ENCODE measurements at places on chromosomes 3 and 15. TPM values are rescaled to one million over a fixed set of nuclear protein-coding genes. Genes with fewer than 3 reads are reported as not detected.

GRCh38 chr3:109900783-109901182 is 563.4 kb upstream of the DPPA4 start:
- H3K36me3 ChIP-seq: no peaks in the 10 kb centered on the region
- H3K27ac ChIP-seq: no peak overlapping the region
- H3K4me3 ChIP-seq: no peak overlapping the region
- no peaks in the 10 kb centered on the region for H3K4me1 ChIP-seq

- H3K4me3 ChIP-seq: no peak overlapping the region
- H3K27me3 ChIP-seq: no peaks in the 10 kb centered on the region
- no peak overlapping the region for H3K27ac ChIP-seq
- no peaks in the 10 kb centered on the region for H3K4me1 ChIP-seq
- H3K36me3 ChIP-seq: no peaks in the 10 kb centered on the region
Observed at GRCh38 chr3:77271306-77271705, 231.4 kb downstream of the ROBO2 start.

- H3K36me3 ChIP-seq: no peaks in the 10 kb centered on the region
- H3K27me3 ChIP-seq: no peaks in the 10 kb centered on the region
- no peaks in the 10 kb centered on the region for H3K4me1 ChIP-seq
- H3K4me3 ChIP-seq: no peak overlapping the region
- no peak overlapping the region for H3K27ac ChIP-seq
Observed at GRCh38 chr3:168213920-168214319, 118.2 kb upstream of the GOLIM4 start.

- no peaks in the 10 kb centered on the region for H3K36me3 ChIP-seq
- no peak overlapping the region for H3K27ac ChIP-seq
- no peak for DNase-seq
- no peaks in the 10 kb centered on the region for H3K27me3 ChIP-seq
Observed at GRCh38 chr3:160486459-160486869, 36.9 kb upstream of the TRIM59 start.

GRCh38 chr15:60912984-60913697 is 316.0 kb downstream of the RORA start:
- no peak overlapping the region for H3K4me3 ChIP-seq
- no peaks in the 10 kb centered on the region for H3K4me1 ChIP-seq
- no peak overlapping the region for H3K27ac ChIP-seq
- H3K36me3 ChIP-seq: no peaks in the 10 kb centered on the region

GRCh38 chr3:174186377-174186989 is 672.7 kb upstream of the NAALADL2 start:
- DNase-seq: no peak
- H3K27me3 ChIP-seq: no peaks in the 10 kb centered on the region
- no peaks in the 10 kb centered on the region for H3K4me1 ChIP-seq
- H3K27ac ChIP-seq: no peak overlapping the region
- no peak overlapping the region for H3K4me3 ChIP-seq
- H3K36me3 ChIP-seq: no peaks in the 10 kb centered on the region

- H3K27ac ChIP-seq: no peak overlapping the region
- no peaks in the 10 kb centered on the region for H3K27me3 ChIP-seq
- H3K36me3 ChIP-seq: no peaks in the 10 kb centered on the region
- no peak overlapping the region for H3K4me3 ChIP-seq
- no peak for DNase-seq
- H3K4me1 ChIP-seq: no peaks in the 10 kb centered on the region
Observed at GRCh38 chr15:38049891-38050290, 115.5 kb downstream of the TMCO5A start.

GRCh38 chr15:60381148-60381788 is 16.5 kb downstream of the ANXA2 start:
- no peaks in the 10 kb centered on the region for H3K36me3 ChIP-seq
- H3K27ac ChIP-seq: no peak overlapping the region
- peaks cover 8% of the 10 kb centered on the region for H3K4me1 ChIP-seq
- H3K27me3 ChIP-seq: no peaks in the 10 kb centered on the region
- no peak overlapping the region for H3K4me3 ChIP-seq

DNA sequence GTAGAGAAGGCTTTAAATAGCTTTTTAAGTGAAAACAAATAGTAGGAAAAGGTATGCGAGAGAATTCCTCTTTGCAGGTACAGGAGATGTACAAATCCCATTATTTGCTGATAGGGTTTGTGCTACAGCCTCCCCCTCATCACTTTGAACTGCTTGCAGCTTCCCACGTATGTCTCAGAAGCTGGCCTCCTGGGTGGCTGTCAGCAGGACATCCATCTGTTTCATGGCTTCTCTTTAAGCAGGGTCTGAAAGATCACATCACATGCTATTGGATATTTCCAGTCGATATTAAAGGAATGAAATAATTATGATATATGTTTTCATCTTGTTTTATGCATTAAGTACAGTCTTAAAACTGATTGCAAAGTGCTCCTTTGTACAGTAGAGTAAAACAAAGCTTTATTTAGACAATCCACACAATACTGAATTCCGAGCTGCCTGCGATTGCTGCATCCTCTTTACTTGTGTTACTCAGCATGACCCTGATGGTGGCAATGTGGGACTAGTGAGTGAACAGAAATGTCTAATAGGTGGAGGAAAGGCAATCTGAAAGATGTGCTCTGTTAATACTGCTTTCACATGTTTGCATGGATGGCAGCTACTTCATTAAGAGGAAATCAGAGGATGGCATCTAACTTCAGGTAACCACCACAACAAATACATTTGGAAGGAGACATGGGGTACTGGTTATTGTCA is 930.6 kb upstream of the SEMA6D start:
- no peak for DNase-seq
- H3K36me3 ChIP-seq: no peaks in the 10 kb centered on the region
- no peaks in the 10 kb centered on the region for H3K4me1 ChIP-seq
- no peak overlapping the region for H3K4me3 ChIP-seq
- H3K27me3 ChIP-seq: no peaks in the 10 kb centered on the region
- H3K27ac ChIP-seq: no peak overlapping the region

DNA sequence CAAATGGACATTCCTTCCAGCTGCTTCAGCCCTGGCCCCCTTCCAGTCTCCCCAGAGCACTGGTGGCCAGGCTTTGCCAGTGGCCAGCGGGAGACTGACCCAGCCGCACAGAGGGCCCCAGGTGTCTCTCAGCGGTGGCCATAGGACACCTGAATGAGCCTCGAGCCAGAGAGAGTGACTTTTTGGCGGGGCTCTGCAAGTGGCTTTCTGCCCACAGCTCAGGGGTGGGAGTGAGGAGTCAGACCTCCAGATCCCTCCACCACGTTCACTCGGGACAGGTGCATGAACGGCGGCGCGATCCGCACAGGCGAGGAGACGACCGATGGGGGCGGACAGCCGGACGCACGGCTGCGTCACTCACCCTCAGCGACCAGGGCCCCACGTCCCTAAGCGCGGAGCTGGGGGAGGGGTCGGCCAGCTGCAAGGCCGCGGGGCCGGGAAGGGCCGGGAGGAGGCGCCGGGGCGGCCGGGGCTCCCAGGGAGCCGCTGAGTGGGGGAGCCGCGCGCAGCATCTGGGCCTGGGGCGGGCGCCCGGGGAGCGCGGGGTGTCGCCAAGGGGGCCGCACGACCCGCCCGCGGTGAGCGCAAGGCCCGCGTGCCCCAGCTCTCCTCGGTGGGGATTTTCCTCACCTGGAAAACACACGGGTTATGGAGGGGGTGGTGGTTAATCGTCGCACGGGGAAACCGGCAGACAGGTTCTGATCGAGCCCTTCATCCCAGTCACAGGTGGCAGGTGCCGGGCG is 57.1 kb downstream of the BDH1 start:
- no peak overlapping the region for H3K27ac ChIP-seq
- no peak for DNase-seq
- no peaks in the 10 kb centered on the region for H3K4me1 ChIP-seq
- H3K36me3 ChIP-seq: no peaks in the 10 kb centered on the region
- H3K4me3 ChIP-seq: no peak overlapping the region

Gene CPEB1
- 1.1 TPM for total RNA-seq

Gene FOXB1
- not detected for total RNA-seq

Gene IGSF11
- total RNA-seq: 0.75 TPM
